ENCODE measurements at places on chromosomes 4 and X.

DNA sequence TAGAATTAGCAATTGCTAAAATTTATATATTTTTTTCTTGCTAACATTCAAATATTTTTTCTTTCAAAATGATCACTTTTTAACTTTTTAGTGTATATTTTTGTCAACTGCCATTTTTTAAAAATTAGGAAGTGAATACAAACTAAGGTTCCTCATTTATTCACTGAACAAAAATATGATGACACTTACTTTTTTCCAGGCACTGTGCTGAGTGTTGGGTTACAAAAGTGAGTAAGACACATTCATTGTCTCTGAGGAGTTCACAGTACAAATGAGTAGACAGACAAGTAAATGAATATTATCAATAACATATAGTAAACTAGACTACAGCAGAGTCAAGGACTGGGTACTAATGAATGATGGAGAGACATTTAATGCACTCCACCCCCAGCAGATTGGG lies 543.5 kb downstream of the PDHA2 start:
- DNase-seq, result no peak

- DNase-seq, result no peak
Observed at GRCh38 chr4:7863911-7864681, 75.6 kb downstream of the AFAP1 start.

DNA sequence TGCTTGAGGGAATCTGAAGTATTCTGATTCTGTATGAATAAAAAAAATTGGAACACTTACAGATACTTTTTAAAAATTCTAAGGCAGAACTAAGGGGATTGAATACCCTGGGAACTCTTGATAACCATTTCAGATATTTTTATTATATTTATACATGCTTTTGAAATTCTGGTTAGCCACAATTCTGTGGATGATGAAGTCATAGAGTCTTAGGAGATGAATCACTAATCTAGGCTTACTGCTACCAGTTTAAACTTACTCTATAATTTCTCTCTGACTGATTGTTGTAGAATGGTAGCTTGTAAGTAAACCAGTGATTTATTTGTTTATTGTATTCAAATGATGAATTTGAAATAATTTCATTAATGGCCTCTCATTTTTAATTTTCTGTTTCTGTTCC lies 11.4 kb upstream of the SLAIN2 start:
- no peak for DNase-seq

GRCh38 chrX:126339928-126340327 lies 173.8 kb upstream of the DCAF12L2 start:
- DNase-seq, result no peak

DNA sequence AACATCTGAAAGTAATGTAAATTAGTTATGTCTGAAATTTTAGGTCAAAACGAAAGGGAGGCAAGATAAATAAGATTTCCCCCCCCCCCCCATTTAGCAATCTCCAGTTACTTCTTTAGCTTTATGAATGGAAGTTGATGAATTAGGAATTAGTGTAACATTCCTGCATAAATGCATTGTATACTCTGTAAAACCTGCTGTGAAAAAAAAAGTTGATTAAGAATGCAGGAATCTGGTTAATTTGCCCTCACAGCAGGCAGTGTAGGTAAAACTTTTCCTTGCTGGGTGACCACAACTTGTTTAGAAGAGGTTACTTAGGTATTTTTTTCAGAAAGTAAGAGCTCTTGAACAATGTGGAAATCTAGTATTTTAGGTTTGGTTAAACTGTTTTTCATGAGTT lies 15.3 kb downstream of the LARP7 start:
- DNase-seq, result no peak

- DNase-seq, result no peak
Observed at GRCh38 chr4:177155454-177155853, 154.2 kb upstream of the NEIL3 start.

- no peak for DNase-seq
Observed at GRCh38 chr4:85408301-85408700, 66.6 kb upstream of the ARHGAP24 start.

DNA sequence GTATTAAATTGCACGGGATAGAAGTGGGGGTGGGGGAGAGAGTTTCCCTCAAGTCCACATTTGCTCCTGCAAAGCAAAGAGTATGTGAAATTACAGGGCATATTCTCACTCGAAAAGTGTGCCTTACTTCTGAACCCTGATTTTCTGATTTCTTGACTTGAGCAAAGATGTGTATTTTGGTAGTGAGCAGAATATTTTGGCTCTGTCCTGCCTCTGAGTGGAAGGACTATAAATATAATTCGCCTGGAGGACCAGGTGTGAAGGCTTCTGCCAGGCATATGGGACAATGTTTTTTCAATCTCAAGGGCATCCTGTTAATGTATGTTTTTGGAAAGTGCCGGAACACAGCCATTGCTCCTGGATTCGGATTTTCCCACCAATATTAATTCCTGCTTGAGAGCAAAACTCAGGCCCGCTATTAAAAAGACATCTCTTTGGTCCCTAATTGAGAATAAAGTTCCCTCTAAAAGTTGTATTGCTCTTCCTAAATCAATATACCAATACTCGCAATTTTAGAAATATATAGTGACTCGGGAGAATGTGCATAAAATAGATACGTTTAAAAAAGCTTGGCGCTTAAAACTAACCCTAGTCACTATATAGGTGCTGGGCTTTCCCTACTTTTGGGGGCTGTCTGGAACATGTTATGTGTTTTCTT lies 15.3 kb upstream of the PITX2 start:
- no peak for DNase-seq

- DNase-seq, result no peak
Observed at GRCh38 chrX:11591723-11592346, 73.9 kb downstream of the ARHGAP6 start.

- DNase-seq, result no peak
Observed at GRCh38 chr4:139015948-139016471, 429 bp downstream of the NOCT start.

GRCh38 chr4:65393078-65393477 lies 277.2 kb downstream of the EPHA5 start:
- no peak for DNase-seq

- DNase-seq, result no peak
Observed at GRCh38 chr4:74919783-74920182, 13.1 kb upstream of the PARM1 start.

DNA sequence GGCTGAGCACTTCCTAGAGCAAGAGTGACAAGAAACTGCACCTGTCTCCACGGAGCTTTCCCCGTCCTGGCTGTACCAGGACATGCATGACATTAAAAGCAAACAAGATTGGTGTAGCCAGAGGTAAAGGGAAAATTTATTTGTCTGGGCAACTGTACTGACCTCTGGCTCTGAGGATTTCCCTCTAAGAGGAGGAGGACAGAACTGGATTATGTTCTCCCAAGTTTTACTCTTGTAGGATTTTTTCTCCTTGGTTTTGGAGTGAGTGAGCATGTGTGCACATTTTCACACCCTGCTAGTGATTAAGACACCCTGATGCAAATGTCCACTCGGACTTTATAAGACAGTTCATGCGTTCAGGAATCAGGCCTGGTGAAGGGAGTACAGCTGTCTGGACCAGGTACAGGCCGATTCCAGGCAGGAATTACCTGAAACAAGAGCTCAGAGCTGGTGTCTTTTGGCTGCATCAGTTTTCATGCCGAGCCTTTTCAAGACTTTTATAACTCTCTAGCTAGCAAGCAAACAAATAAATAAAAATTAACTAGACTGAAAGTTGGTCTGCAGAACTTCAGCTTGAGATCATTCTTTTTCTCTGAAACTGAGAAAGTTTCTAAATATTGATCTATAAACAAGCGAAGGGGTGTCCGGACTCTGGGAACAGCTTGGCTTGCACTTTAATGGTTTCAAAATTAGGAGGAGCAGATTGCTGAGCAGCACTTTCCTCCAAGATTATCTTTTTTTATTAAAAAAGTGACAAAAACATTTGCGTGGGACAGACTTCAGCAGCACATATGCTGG lies 51.3 kb upstream of the SPRY1 start:
- no peak for DNase-seq

- no peak for DNase-seq
Observed at GRCh38 chr4:120771907-120772306, 150.6 kb downstream of the PRDM5 start.

- DNase-seq, result no peak
Observed at GRCh38 chr4:173264684-173265185, 69.4 kb downstream of the HMGB2 start.

GRCh38 chr4:121107507-121107906 lies 35.2 kb upstream of the NDNF start:
- no peak for DNase-seq

GRCh38 chr4:87353592-87353991 lies 30.9 kb upstream of the HSD17B13 start:
- peak; percentile 4 for DNase-seq

- no peak for DNase-seq
Observed at GRCh38 chr4:109378511-109378910, 55.1 kb upstream of the SEC24B start.

DNA sequence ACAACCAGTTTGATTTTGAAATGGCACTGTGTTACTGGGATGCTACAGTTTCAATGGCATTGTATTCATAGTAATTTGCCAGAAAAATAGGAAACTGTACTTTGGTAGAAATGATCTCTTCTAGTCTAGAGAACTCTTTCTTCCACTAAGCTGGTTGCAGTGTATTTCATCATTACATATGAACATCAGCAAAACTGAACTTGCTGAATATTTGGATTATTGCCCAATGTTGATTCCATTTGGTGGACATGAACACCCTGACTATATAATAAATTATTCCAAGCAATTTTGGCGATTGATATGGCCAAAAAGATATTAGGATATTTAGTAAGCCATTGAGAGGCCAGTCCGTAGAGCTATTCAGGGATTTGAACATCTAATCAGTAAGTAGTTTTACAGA lies 191.8 kb upstream of the CXorf66 start:
- DNase-seq, result no peak

DNA sequence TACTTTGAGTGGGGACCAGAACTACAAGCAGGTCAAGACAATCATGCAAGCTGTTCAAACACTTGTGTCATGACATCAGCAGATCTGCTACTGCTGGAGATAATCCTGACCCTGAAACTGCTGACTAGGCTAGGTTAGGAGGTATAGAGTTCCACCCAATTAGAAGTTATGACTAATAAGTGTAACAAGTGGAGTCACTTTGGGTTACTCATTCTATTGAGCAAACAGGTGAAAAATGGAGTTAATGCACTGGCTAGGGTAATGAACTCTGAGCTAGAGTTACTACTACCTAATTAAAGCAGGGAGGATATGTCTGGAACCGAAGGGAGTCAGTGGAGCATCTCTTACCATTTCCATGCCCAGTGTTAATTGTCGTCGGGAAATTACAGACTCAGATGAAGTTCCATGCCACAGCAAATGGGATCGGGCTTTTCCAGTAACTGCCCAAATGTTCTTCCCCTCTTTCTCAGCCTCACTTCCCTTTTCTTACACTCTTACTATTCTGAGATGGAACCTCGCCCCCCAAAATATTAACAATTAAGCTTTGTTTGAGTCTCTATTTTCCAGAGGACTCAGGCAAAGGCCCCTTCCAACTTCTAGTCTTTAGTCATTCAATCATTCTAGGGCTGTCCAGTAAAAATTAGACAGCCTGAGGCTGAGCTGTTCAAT lies 19.8 kb upstream of the MANBA start:
- no peak for DNase-seq

DNA sequence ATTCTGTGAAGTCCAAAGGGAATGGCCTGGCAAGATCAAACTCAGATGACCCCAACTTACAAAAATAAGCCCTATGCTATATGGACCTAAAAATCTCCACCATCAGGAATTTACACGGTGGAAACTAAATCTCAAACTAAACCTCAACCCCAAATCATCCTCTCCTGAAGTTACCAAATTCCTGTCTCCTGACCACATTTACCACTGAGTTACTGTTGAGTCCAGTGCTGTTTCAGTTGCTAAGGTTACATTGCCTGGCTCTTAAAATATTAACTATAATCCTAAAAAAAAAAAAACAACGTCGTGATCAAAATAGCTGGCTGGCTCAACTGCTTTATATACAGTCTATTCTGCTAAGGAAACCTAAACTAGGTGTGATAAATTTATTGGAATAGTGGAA lies 315.2 kb upstream of the SLIT2 start:
- DNase-seq, result no peak

Measured in effector CD8-positive, alpha-beta T cell (primary cell).